Right ventricle myocardium superior (tissue), 1 donor: ENCODE measurements at places on chromosomes 12 and 14. TPM values are rescaled to one million over a fixed set of nuclear protein-coding genes. Genes with fewer than 3 reads are reported as not detected.
A peak's percentile ranks its signal among the peaks of the same experiment; 100 is the strongest.

Gene ZDHHC22
- total RNA-seq: not detected

- DNase-seq: no peak
Measured at GRCh38 chr12:92676710-92677109, 26.1 kb upstream of the PLEKHG7 start.

Gene CELA1
- not detected for total RNA-seq

DNA sequence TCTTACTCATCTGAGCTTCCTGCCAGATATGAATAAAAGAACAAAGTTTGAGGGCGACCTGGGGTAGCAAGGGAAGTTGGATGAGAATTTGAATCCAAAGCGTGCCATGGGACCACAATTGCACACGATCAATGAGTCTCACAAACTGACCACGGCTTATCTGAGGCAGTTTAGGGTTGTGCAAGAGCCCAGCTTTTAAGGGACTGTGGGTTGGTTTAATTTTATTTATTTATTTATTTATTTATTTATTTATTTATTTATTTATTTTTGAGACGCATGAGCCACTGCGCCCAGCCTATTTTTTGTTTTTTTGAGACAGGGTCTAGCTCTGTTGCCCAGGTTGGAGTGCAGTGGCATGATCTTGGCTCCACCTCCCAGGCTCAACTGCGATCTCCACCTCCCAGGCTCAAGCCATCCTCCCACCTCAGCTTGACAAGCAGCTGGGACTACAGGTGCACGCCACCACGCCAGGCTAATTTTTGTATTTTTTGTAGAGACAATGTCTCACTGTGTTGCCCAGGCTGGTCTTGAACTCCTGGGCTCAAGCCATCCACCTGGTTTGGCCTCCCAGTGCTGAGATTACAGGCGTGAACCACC is 1.1 kb downstream of the AMDHD1 start:
- DNase-seq: no peak

GRCh38 chr12:1593174-1594005 is 991 bp downstream of the FBXL14 start:
- peak; percentile 58 for DNase-seq
